Fibroblast of skin of right biceps (primary cell): ENCODE measurements at places on chromosomes 4 and X.

DNA sequence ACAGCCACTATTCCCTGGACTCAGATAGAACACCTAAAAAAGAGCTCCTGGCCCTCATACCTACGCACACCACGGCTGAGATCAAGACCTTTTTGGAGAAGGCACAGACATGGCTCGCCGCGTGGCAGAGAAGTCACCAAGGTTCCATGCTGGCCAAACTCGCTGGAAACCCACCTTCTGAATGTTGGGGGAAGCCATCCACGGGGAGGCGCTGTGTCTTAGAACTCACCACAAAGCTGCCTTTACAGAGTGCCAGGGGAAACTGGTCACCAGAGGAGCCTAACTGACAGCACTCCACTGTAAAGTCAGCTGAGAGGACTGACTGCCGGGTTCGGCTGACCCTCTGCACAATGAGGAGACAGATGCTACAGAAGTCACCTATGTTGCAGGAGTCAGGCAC, 97.9 kb downstream of the NEUROG2 start:
- no peak for DNase-seq

GRCh38 chr4:20496068-20496467, 204.2 kb upstream of the PACRGL start:
- DNase-seq, result no peak

DNA sequence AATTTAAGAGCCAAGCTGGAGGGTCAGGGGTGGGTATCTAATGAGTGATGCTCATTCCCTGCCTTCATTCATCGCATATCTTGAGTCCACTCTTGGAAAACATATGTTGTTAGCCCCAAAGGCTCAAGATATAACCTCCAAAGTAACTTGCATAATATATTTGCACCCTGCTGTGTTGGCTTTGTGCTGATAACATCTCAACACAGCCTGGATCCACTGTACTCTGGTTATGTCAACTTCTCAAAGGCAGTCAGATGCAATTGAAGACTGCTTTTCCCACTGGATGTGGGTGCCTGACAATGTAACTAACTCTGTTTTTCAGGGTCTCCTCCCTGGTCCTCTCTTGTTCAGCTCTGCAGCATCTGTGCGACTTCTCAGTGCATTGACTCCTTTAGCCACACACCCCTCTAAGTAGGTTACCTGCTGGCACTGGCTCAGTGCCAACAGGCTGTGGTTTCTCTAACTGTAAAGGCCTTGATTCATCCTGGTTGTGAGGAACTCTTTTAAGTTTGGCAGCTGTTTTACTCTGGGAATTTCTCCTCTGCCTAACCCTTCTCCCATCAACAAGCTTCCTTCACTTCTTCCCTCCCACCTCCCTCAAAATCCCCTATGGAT, 28.1 kb downstream of the SLC16A2 start:
- DNase-seq, result no peak

GRCh38 chr4:93116624-93117023, 711.9 kb upstream of the ATOH1 start:
- DNase-seq, result no peak

DNA sequence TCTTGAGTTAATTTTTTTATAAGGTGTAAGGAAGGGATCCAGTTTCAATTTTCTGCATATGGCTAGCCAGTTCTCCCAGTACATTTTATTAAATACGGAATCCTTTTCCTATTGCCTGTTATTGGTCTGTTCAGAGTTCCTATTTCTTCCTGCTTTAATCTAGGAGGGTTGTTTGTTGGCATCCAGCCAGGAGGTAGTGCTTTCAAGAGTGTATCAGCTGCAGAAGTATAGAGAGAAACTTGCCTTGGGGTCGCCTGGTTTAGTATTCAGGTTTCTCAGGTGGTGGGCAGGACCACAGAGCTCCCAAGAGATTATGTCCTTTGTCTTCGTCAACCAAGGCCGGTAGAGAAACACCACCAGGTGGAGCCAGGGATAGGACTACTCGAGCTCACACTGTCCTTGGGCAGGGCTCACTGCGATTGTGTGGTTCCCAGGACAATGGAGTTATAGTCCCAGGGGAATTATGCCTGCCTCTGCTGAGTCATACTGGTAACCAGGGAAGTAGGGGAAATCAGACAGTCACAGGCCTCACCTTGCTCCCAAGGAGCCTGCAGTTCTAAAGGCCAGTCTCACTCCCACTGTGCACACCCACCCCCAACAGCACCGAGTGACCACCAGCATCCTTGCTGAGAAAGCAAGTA, 168.1 kb downstream of the VSIG4 start:
- DNase-seq, result no peak

- peak; percentile 8 for DNase-seq
Observed at GRCh38 chr4:2617955-2618354, 81.5 kb downstream of the FAM193A start.

GRCh38 chrX:120485315-120485637, 16.2 kb upstream of the LAMP2 start:
- no peak for DNase-seq

DNA sequence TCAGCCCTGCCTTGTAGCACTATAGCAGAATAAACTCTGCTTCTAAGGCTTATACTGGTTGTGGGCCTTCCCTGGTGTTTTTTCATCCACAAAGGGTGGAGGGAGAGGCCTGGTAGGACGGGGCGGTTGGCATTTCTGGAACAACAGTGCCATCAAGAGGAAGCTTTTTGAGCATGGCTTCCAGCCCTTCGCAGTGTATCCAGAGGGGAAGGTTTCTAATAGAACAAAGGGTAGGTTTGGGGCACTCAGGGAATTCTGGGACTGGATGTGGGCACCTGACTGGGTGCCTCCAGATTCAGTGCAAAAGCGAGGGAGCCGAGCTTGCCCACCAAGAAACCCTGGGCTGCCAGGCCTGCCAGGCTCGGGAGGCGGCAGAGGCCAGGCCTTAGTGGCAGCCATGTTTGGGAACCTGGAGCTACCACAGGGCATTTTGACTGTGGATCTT, 229.6 kb upstream of the AGTR2 start:
- no peak for DNase-seq

DNA sequence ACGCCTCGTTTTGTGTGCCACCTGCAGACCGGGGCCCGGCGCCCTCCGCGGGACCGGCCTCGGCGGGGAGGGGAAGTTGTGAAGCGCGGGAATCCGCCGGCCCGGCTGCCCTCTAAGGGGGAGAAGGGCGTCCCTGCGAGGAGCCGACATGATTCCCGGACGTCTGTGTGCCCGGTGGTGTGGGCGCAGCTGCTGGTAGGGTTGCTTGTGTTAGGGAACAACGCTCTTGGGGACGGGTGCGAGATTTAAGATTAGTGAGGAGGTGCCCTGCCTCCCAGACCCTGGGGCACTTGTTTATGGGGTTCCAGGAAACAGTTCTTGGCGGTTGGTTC, 627 bp downstream of the CDKN2AIP start:
- peak; percentile 13 for DNase-seq

GRCh38 chr4:89056953-89057398, at the start of gene FAM13A:
Gene FAM13A, minus strand, starts transcription at chr4:89057185. Its CDS starts 221 bp downstream, at chr4:89056964.
- DNase-seq, result peak; percentile 94

- peak; percentile 81 for DNase-seq
Observed at GRCh38 chr4:157045507-157046127, 30.3 kb upstream of the GLRB start.

GRCh38 chrX:5775846-5776430, 452.7 kb downstream of the NLGN4X start:
- peak; percentile 1 for DNase-seq

DNA sequence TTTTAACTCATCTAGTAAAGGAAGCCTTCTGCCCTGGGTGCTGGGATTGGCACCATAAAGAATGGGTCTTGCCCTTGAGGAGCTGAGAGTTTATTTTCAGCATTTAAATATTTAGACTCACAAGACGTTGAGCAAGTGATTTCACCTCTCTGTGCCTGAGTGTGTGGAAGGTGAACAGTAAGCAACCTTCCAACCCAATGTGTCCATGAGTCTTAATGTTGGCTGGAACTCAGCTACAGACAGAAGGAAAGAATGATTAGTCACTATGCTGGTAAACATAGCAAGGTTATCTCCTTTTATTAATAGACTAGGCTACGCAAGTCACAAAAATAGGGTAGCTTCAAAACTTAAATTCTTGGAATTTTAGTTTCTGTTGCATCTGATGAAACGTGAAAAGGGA, 277.4 kb upstream of the GATB start:
- no peak for DNase-seq
